Tibial nerve (tissue), 4 donors: ENCODE measurements at places on chromosomes 2 and 18.

GRCh38 chr2:240836781-240837467, 16.9 kb upstream of the KIF1A start:
- DNase-seq = no peak

- DNase-seq = no peak
Observed at GRCh38 chr2:176421297-176422050, 152.2 kb downstream of the MTX2 start.

- DNase-seq = no peak
Observed at GRCh38 chr18:70645971-70646370, 357.1 kb downstream of the SOCS6 start.

DNA sequence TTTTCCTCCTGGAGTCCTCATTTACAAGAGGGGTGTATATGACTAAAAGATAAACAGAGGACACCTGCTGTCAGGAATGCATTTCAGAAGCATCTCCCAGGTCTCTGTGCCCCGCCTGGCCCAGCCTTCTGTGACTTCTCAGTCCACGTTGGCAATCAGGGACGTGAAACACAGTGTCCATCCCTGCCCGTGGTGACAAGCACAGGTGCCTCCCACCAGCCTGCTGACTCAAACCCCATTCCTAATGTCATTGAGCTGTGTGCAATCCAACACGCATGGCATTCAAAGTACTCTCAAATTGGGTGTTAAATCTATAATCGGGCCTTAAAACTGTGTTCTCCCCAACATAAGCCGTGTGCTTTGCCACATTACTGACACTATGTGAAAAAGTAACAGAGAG, 343.2 kb downstream of the EIPR1 start:
- no peak for DNase-seq

DNA sequence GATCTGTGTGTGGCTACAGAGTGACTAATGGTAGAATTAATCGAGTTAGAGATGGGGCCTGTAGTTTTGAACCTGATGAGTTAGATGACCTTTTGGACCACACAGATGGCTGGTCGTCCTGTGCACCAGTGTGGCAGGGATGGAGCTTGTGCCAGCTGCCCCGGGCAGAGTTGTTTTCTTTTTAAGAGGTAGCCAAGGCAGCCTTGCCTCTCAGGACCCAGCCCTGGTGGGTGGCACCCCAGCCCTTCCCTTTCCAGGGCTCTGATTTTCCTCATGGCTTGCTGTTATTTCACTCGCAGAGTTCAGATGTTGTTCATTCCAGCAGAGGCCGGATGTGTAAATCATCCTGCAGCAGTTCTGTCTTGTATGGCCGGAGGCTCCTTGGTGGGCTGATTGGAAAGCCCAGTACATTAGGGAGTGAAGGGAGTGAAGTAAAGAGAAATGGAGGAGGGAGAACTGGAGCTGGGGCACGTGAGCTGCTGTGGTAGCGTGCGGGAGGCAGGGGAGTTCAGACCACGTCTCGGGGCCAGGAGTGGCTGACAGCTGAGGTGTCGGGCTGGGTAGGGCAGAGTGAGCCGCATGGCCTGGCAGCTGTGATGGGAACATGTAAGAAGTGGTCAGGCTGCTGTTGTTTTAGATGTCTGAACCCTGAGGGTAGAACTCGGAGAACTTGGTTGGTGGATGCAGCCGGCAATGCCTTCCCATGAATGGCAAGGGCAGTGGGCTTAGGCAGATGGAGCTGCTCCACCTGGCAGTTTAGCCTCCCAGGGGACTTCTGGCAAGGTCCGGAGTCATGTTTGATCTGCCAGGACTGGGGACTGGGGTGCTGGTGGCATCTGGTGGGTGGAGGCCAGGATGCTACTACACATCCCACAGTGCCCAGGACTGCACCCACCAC, 28.8 kb downstream of the ASAP2 start:
- DNase-seq = no peak

DNA sequence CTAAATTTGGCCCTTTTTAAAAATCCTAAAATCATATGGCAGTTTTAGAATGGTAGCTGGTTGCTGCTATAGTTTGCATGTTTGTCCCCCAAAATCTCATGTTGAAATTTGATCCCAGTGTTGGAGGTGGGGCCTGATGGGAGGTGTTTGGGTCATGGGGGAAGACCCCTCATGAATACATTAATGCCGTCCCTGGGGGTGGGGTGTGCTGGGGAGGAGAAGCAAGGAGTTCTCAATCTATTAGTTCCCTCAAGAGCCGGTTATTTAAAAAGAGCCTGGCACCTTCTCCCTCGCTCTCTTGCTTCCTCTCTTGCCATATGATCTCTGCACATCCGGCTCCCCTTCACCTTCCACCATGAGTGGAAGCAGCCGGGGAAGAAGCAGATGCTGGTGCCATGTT, 20.8 kb downstream of the GPATCH11 start:
- DNase-seq = no peak

GRCh38 chr18:73626859-73627258, 520.8 kb downstream of the FBXO15 start:
- no peak for DNase-seq

DNA sequence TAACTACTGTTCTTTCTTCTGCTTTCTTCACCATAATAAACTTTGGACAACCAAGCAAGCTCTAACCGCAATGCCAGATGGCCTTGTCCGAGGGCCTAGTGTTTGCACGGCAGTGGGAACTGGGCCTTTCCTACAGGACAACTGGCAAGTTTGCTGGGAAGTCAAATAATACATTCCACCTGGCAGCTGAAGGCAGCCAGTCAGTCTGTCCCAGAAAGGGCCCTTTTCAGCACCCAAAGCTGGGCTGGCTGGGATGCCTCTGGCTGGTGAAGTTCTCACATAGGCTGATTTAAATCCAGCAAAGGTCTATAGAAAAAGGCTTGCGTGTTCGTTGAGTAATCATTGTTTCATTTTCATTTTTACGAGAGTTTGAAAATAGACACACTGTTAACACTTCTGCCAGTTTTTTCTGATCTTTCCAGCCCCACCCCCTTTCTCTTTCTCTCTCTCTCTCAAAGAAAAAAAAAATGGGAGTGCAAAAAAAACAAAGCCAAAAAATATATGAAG, 110.0 kb upstream of the EPAS1 start:
- DNase-seq = no peak

DNA sequence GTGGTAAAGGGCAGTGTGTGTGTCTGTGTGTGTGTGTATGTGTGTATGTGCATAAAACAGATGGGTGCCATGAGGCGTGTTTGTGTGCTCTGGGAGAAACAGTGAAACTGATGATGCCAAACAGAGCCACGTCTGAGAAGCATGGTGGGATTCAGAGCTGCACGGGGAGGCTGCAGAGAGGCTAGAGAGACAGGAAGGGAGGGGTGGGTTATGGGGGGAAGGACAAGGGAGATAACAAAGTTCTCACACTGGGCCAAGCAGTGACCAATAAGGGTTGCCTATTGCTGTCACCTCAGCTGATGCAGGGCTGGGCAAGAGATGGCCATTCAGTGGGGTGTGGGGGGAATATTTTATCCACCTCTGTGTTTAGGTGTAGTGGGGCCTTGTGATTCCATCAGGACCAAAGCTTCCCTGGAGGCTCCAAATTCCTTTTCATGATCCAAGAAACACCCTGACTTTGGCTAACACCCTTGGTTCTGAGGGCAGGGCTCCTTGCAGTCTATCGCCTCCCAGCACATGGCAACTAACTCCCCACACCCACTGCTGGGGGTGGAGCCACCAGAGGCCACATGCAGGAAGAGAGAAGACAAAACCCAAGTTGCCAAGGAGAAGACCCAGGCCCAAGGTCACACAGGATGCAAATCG, 54.2 kb upstream of the POMC start:
- DNase-seq = no peak

DNA sequence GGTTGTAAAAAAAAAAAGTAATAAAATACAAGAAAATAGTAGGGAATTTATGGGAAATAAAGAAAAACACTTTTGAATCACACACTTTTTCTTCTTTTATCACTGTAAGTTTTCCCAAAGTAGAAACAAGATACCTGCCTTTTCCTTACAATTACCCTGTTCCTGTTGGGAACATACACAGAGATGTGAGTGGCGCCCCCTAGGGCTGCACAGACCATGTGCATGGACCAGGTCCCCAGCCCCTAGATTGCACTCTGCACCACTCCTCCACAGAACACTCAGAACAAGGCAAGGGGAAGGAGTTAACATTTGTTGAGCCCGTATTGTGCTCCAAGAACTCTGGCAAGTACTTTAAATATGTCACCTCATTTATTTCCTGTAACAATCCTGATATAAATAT, 118.7 kb upstream of the NRP2 start:
- DNase-seq = peak; percentile 18

- no peak for DNase-seq
Observed at GRCh38 chr2:199148076-199148845, 309.5 kb downstream of the SATB2 start.

DNA sequence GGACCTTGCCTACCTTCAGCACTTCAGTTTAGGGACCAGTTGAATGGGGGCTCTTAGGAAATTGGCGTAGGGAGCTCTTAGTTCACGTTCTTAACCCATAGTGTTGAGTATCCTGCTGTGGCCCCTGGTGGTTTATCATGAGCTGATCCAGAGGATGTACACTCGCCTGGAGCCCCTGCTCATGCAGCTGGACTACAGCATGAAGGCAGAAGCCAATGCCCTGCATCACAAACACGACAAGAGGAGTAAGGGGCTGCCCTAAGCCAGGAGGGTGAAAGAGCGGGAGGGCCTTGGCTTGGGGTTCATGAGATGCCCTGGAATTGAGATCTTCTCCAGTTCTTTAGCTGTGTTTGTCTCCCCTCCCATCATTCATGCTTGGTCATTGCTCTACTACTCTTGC, 2.9 kb downstream of the RETREG2 start:
- no peak for DNase-seq

- DNase-seq = no peak
Observed at GRCh38 chr2:235543128-235543750, 49.4 kb downstream of the AGAP1 start.

DNA sequence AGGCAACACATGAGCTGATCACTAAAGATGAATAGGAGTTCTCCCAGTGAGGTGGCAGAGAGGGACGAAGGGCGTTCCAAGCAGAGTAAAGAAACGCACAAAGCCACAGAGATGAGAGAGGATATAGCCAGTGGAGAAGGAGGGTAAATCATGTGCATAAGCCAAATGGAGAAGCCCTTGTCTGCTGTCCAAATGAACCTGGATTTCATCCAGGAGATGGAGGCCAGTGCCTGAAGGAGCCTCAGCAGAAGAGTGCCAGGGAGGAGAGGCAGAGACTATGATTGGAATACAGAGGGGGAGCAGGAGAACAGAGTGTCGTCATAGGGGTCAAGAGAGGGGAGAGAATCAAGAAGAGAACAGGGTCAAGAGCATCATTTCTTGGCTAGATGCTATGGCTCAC, 48.9 kb upstream of the STPG4 start:
- no peak for DNase-seq

DNA sequence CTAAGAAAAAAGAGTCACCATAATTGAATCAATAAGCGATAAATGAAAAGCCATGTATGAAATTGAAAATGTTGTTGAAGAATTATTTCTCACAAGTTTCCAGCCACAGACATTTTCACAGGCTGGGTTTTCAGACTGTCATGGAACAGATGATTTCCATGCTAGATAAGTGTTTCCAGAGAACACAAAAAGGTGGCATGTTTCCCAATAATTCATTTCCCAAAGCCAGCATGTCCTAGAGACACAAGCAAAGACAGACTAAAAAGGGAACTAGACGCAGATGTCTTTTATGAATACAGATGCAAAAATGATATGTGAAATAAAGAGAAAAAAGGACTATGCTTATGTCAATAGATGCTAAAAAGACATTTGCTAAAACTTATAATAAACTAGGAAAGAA, 255.1 kb downstream of the EIPR1 start:
- DNase-seq = no peak

GRCh38 chr2:29376541-29376940, 261.3 kb downstream of the CLIP4 start:
- no peak for DNase-seq

DNA sequence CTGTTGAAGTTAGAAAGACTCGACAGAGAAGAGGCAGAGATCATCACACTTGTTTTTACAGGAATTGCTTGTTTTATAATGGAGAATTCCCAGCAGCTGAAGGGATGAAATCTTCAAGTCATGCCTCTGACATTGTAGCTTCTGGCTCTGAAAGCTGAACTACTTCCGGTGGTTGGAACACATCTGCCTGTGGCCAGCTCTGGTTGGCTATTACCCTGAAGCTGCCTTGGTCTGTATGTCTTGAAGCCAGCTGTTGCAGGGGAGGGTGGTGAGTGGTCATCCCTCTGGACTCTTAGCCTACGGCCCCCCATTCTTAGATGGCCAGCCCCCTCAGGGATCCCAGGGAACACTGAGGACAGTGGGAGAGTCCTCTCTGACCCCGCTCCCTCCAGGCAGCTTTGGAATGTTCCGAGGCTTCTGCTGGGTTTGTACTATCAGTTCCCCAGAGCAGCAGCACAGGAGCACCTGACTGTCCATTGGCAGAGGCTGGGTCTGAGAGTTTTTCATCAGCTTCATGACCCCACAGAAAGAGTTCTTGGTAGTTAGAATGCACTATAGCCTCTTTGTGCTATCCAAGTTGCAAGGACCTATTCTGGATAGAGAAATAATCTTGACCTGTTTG, 87.4 kb upstream of the CAPN13 start:
- no peak for DNase-seq

DNA sequence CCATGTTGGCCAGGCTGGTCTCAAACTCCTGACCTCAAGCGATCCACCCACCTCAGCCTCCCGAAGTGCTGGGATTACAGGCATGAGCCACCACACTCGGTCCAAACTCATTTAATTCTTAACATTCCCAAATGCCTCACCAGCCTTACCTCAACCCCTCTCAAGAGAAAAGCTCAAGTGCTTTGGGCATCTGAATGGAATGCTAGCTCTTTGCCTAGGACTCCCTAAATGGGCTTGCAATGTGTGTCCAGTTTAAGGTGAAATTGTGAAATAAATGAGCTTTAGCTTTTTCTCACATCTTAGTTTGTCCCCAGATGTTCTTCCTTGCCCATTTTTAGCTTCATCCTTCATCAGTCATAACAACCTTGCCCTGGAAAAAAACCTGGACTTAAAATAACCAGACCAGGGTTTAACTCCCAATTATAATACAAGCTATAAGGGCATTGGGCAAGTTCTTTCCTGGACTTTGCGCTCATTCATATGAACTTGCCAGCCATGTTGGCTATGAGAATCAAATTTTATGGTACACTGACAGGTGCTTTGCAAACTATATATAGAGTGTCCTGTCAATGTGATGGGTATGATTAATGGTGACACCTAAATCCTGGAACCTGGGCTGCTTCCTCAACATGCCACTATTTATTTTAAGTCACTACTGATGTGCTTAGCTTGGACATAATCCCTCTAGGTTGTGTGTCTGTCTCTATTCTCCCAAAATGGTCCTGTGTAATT, 95.1 kb upstream of the SERPINE2 start:
- DNase-seq = no peak
